Dorsolateral prefrontal cortex (tissue), 122 donors: ENCODE measurements at places on chromosomes 13 and 19. TPM values are rescaled to one million over a fixed set of nuclear protein-coding genes. Genes with fewer than 3 reads are reported as not detected.

The TTC9B gene
- 103 TPM for total RNA-seq

The PRODH2 gene
- total RNA-seq, result 0.32 TPM

The NAT14 gene
- 67.9 TPM for total RNA-seq

The LHFPL6 gene
- 37.6 TPM for total RNA-seq

The TMC4 gene
- total RNA-seq, result 1.4 TPM

The CHST8 gene
- total RNA-seq, result 9.8 TPM

The PLA2G4C gene
- total RNA-seq, result 98.4 TPM

- DNase-seq, result no peak
Observed at GRCh38 chr19:44847144-44848035, 1.3 kb downstream of the NECTIN2 start.

DNA sequence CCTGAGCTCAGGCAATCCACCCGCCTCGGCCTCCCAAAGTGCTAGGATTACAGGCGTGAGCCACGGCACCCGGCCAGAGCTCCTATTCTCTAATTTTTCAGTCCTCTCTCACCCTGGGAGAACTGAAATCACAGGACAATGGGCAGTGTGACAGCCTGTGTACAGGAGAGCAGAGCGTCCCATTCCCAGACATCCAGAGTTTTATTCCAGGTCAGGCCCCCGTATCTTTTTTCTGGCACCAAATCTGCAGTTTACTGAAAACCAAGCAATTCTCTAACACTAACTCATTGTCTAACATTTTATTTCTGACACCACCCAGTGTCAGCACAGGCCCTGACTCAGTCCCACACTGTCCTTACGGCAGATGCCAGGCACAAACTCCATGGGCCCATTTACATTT is 6.7 kb downstream of the ZNF708 start:
- peak; percentile 78 for DNase-seq

DNA sequence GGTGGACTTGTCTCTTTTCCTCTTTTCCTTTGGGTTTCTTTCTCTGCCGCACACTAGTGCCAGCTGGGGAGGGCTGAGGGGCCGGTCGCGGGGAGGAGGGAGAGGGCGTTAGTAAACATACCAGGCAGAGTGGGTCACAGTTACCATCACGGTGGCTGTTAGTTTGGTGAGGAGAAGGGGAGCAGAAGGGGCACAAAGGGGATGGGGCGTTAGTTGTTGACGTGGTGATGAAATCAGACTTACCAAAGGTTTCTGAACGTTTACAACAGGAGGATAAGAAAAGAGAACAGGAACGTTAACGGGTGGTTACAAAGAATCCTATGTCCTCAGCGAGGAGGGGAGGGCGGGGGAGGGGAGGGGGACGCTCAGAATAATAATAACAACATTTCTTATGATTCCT is 77.9 kb downstream of the PTPRS start:
- no peak for DNase-seq

GRCh38 chr13:108586826-108587225 is 42.6 kb upstream of the MYO16 start:
- DNase-seq, result no peak

GRCh38 chr13:26460648-26461047 is 96.8 kb upstream of the WASF3 start:
- no peak for DNase-seq

DNA sequence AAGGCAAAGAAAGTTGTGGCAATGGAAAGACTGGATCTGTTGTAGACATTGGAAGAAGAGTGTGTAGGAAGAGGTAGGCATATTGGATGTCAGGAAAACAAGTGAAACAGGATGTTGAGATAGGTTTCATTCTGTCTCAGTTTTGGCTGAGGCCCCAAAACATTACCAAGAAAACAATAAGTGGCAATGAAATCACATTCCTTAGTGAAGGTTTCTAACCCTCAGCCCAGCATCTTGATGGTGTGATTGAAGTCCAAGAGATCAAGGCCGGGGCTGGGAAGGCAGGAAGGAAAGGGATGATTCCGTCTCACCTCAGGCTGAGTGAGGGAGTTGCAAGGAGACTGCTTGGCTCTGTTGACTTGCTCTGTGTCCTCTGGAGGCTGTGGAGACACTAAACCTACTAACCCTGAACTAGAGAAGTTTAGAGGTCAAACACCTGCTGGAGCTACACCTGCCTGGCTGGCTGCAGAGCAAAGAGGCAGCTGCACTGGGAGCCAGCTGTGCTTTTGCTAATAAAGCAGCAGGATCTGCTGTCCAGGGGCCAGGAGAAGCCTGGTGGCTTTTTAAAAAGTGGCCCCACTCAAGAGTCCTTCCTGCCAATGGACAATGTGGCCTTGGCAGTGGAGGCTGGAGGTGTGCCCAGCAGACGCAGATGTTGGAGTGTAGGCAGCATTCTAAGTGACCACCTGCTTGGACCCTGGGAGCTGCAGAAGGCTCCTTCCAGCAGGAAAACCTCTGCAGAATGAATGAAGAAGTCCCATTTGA is 53.6 kb downstream of the DGKH start:
- DNase-seq, result no peak

DNA sequence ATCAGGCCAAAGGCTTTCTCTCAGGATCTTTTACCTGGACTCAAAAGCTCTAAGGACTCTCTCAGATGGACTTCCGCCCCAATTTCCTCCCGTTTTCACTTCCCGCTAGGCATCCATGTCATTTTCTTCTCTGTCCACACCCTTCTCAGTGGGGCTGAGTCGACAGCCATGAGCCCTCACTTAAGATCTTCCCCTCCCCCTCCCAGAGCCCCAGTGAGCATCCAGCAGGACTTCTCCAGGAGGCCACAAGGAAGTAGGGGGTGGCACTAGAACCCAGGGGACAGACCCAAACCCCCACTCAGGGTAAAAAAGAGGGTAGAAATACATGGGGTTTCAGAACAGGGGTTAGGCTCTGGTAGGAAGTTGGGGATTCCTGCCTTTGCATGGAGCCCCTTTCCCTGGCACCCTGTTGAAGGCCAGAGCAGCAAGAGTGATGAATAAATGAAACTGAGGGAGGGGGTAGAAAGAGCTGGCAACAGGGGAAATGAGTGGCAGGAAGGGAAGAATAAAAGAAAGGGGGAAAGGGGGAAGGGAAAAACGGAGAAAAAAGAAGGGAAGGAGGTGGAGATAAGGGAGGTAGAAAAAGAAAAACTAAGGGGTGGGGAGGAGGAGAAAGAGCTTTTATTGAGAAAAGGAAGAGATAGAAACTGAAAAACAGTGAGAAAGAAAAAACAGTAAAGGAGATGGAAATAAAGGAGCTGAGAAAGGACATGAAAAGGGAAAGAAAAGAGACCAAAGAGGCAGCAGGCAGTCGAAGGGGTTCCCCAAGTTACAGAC is 42.3 kb downstream of the DEDD2 start:
- no peak for DNase-seq

DNA sequence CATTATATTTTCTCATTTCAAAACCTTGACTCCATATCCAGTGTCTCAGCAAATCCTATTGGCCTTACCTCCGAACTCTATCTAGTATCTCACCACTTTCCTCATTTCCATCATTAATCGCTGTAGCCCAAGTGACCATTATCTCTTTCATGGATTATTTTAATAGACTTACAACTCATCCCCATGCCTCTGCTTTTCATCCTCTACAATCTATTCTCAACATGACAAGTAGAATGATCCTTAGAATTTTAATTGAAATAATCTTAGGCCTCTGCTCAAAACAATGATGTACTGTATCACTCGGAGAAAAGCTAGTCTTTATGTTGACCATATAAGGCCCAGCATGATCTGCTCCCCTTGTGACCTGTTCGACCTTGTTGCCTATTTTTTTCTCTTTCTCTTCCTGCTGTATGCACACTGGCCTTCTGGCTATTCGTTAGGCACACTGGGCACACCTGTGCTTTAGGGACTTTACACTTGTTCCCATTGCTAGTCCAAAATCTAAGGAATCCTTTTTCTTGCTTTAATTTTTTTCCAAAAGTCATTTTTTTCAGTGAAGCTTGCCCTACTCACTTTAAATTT is 21.4 kb downstream of the DNAJC15 start:
- DNase-seq, result no peak

GRCh38 chr13:106415442-106415841 is 120.0 kb downstream of the EFNB2 start:
- DNase-seq, result no peak

DNA sequence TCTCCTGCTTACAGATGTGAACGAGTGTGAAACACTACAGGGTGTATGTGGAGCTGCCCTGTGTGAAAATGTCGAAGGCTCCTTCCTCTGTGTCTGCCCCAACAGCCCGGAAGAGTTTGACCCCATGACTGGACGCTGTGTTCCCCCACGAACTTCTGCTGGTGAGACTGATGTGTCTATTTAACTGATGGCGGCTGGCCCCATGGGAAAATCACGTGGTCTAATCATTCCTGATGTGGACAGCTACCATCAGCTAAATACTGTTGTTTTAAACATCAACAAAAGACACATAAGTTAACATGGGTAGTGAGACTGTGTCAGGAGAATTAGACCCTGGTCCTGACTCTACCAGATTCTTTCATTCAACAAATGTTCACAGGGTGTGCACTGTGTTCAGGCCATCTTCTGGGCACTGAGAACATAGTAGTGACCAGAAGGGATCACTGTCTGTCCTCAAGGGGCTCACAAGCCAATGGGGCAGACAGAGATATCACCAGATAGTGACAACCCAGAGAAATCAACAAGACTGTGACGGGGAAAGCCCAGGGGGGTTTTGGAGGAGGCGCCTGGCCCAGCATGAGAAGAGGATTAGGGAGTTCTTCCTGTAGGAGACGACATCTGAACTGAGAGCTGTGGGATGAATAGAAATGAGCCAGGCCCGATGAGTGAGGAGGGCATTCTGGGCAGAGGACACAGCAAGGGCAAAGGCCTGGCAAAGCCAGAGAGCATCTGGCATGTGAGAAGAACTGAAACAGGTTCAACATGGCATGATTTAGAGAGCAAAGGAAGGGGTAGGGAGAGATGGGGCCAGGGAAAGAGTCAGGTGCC is 18.4 kb downstream of the LTBP4 start:
- DNase-seq, result no peak

DNA sequence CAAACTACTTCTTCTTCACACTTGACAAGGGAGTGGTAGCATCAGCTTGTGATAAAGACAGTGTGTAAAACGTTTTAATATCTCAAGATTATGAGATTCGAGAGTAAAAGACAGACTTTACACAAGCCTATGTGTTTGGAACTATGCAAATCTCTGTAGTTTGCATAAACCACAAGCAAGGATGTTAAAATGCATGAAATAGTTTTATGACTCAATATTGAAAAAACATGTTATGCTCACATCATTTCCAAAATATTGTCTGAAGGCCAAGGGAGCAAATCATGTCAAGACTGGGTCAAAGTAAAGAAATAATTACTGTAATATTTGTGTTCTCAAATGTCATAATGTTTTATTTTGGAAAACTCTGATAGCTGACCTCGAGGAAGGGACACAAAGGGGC is 316.8 kb upstream of the KLF12 start:
- no peak for DNase-seq

DNA sequence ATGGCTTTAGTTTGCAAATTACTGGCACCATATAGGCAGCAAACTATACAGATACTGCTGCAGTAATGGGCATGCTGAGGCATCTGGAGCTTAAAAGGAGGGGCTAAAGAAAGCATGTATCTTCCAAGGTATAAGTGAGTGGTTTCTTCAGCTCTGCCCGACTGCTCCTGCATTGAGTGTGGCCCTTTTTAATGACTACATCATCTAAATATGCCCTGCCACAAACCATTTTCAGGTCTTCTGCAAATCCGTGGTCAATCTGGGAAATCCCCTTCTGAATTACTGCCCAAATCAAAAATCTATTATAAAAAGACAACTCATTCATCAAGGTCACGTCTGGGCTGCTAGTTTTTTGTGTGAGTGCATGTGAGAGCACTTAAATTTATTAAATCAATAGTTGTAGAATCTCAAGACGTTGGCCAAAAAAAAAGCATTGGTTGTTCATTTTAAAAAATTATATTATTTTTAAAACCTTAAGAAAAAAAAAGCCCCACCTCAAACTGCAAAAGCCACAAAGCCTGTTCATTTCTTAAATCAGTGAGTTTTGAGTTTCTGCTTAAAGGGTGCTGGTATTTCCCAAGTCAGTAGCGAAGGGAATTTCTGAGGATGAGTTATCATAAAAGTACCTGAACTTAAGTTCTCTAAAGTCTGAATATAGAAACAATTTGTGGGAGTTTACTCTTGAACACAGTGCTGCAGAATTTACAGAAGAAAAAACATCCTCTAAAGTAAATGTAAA is 16.3 kb downstream of the LCP1 start:
- no peak for DNase-seq

GRCh38 chr19:47511128-47511517 is 3.7 kb downstream of the NAPA start:
- DNase-seq, result no peak

DNA sequence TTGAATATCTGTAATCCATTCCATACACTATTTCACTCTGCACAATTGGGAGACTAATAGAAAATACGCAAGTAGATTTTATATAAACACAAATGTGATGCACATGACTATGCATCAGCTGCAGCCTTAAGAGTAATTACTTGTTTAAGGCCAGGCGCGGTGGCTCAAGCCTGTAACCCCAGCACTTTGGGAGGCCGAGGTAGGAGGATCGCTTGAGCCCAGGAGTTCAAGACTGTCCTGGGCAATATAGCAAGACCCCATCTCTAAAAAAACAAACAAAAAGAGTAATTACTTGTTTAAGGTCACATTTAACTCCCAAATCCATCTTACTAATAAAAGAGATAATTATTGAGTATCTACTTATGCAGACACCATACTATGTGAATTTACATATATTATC is 18.0 kb downstream of the IPO5 start:
- DNase-seq, result no peak
